T1000 (cell line): ENCODE measurements at places on chromosomes 7 and 10.

GRCh38 chr7:7868572-7868899 is 100.1 kb upstream of the GLCCI1 start:
- no peak for DNase-seq

DNA sequence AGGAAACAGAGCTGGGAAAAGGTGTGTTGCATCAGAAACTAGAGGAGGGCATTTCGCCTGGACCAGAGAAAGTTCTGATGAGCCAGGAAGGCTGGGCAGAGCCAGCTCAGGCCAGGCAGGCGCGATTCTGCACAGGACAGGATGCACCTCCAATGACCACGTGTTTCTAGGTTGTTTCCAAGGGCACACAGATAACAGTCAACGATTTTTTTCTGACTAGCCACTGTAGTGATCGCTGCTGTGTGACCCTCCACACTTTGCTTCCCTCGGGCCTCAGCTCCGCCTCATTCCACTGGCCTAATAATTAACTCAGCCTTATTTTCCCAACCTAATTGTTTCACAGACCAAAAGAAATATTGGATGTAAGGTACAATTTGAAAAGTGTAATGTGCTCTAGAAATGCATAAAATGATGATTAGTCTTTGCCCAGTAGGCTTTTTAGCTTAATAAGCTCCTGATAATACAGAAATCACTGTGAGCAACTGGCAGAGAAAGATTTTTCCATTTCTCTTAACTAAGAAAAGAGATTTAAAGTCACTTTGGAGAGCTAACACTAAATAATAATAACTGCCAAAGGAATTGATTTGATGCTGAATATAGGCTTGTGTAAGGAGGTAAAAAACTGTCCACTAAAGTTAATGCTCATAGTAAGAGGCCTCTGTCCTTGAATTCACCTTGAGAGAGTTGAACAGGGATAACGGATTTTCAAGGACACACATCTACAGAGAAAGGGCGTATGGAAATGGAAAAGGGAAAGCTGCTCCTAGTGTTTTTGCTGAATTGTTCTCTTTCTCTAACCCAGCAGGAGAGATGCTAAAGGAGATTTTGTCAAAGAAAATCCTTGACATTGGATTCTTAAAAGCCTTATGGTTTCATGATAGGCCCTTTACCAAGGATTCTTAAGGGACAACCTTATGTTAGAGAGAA is 291.0 kb upstream of the C7orf33 start:
- DNase-seq: no peak

GRCh38 chr10:58994226-58995057 is 182.0 kb upstream of the PHYHIPL start:
- no peak for DNase-seq

DNA sequence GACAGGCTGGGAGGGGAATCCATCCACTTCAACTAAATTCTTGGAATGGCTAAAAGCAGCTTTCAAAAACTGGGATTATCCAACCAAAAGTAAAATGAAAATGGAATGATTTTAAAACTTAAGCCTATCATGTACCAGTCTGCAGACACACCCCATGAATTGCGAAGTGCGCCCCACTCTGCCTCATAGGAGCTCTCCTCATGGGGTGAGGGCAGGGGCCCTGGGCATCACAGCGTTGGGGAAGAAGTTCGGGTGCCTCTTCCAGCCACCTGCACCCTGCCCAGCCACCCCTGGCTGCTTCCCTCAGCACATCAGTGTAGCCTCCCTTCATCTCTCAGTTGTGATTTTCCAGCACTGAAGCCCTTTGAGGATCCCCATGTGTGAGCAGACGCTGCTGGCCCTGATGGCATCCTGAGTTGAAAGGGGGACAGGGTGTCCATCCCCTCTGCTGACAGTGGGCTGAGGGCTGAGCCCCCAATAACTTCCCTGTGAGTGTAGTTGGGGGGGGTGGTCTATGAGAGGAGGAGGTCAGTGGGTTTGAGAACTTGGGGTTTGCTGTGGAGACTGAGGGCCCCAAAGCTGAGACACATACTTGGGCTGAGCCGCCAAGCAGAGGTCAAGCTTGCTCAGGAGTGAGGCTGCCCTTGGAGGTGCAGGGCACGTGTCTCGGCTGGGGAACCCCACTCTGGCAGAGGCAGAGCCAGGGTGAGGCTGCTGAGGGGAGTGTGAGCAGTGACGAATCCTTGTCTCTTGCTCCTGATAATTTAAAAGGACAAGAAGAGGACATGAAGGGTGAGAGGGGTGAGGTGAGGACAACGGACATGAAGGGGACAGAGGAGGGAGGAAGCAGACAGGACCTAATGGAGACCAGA is 542.1 kb downstream of the TCERG1L start:
- no peak for DNase-seq

GRCh38 chr10:14409247-14409646 is 78.5 kb upstream of the FRMD4A start:
- DNase-seq: no peak

GRCh38 chr7:12571691-12572090 is 1.2 kb downstream of the SCIN start:
- DNase-seq: no peak

DNA sequence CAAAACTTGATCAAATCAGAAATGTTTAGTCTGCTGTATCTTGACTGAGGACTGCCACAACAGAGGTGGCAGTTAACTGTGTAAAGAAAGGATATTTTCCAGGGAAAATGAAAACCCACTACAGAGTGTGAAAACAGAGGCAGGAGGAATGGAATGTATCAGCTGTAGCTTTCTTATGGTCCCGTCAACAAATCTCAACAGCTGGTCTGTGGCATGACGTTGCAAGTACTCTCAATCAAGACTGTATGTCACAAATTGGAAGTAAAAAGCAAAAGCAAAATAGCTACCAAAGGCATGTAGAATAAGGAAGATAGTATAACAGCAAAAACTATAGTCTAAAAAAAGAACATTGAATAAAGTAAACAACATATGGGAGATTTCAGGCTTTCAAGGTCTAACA is 123.5 kb downstream of the KMT2C start:
- no peak for DNase-seq

GRCh38 chr7:27593226-27593625 is 69.5 kb downstream of the HIBADH start:
- DNase-seq: no peak

- no peak for DNase-seq
Measured at GRCh38 chr7:7557252-7557651, 9.4 kb upstream of the MIOS start.

DNA sequence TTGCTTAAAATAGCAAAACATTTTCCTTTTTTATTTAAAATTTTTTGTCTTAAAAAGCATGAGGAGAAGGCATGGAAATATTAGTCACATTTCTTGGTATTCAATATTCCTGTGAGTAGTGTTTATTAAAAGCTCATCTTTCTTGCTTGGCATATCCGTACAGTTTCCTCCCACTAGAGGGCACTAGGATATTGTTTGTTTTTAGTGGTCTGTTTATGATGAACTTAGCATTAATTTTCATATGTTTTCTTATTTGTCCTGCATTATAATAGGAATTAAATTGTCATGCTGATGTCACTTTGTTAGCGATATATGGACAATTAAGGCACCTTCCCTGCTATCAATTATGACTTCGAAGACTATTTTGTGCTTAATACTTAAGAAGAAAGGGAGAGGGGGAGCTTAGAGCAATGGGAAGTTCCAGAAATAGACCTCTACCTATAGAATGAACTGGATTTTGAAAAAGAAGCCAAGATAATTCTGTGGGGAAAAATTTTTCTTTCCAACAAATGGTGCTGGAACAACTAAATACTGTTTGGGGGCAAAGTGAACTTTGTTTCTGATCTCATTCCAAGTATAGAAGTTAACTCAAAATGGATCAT is 91.0 kb upstream of the STRIP2 start:
- DNase-seq: no peak

DNA sequence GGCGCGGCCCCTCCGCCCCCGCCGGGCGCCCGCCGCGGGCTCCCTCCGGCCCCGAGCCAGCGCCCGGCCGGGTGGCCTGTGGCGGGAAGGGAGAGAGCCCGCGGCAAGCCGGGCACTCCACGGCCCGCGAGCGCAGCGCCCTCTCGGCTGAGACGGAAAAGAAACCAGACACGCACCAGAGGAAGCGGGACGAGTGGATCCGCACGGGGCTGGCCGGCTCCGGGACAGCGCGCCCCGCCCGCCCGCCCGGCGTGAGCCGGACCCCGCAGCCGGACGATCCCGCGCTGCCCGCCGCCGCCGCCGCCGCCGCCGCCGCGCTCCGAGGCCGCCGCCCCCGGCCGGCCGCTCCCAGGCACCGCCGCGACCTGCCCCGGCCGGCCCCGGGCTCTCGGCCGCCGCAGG is 300 bp downstream of the ARHGAP21 start:
- no peak for DNase-seq

DNA sequence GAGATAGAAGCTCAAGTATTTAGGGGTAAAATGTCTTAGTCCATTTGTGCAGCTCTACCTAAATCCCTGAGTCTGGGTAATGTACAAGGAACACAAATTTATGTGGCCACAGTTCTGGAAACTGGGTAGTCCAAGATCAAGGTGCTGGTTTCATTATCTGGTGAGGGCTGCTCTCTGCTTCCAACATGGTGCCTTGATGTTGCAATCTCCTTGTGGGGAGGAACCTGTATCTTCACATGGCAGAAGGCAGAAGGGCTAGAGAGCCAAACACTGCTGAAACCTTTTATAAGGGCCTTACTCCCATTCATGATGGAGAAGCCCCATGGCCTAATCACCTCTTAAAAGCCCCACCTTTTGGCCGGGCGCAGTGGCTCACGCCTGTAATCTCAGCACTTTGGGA is 8.7 kb upstream of the BAZ1B start:
- no peak for DNase-seq

GRCh38 chr7:117019786-117020590 is 66.7 kb downstream of the ST7 start:
- no peak for DNase-seq

DNA sequence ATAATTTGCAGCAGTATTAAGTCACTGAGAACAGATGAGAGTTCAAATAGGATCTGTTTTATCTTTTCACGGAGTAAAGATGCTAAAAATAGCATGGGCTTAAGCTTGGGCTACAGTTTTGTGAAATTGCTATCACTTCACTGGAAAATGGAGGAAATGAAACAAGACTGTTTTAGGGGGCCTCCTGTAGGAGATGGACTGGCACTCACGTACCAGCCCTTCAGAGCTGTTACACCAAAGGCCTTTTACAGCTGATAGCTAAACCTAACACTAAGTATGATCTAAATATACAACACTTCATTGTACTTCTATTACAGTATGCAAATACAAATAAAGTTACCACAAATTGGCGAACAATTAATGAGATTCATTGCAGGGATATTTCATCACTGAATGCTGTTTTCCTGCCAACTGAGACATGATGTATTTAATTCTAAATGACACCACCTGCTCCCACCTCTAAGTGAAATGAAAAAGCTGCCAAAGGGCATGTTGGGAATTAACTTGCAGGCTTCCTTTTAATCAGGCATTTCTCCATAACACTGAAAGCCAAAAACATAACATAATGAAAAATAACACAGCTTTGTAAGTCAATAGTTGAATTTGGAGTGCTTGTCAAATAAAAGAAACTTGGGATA is 304.5 kb upstream of the LRRN3 start:
- no peak for DNase-seq

- DNase-seq: no peak
Measured at GRCh38 chr10:111093741-111094380, 17.0 kb downstream of the ADRA2A start.

DNA sequence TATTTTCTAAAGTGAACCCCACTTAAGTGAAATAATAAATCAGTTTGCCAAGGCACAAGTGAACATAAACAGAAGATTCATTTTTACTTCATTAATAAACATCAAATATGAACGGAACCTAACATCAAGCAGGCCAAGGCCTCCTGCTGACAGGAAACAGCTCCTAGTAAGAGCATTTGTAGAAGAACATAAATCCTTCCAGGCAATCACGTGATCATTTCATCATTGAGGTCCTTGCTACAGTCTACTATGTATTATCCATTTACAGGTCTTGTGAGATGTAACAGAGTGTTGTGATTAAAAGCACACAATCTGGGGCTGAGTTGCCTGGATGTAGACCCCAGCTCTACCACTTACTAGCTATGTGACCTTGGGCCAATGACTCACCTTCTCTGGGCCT is 70.6 kb downstream of the CALD1 start:
- no peak for DNase-seq

DNA sequence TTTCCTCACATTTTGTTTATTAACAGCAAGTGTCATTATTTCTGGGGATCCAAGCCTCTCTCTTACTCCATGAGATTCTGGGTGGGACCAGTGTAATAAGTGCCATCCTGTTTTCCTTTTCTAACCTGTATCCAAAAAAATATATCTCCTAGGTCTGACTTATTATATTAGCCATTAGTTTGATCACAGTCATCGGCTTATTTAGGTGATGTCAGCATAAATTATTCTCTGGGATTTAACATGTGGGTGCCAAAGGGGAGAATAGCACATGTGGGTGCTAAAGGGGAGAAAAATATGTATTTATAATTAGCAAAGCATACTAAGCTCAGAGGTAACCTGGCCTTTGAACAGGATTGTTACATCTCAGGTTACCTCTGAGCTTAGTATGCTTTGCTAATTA is 293.8 kb upstream of the SEMA3D start:
- DNase-seq: no peak

DNA sequence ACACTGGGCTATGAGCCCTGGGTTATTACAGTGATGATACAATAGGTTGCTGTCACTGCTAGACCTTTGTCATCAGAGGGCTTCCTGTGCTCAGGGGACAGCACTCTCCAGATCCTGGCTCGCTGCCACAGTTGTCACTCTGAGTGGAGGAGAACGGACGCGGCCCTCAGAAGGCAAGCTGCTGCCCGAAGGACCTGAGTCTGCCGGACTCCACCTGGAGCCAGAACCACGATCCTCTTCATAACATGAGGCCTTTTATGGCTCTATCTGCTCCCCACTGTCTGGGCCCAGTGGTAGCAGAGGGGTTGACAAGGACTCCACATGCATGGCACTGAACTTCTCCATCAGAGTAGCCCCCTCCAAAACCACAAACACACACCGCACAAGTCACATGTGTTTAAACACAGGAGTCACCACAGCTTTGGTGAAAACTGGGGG is 94.7 kb upstream of the EFCAB10 start:
- no peak for DNase-seq

- no peak for DNase-seq
Measured at GRCh38 chr7:50304129-50304910, at the start of gene IKZF1. Gene IKZF1, plus strand, starts transcription at chr7:50304716. Its CDS starts 14,346 bp downstream, at chr7:50319062.

GRCh38 chr10:129396021-129396722 is 70.9 kb upstream of the MGMT start:
- DNase-seq: no peak
